Ammon's horn (tissue), 1 donor: ENCODE measurements at places on chromosomes 4 and X.

- no peak for DNase-seq
Measured at GRCh38 chr4:164799410-164799809, 45.5 kb downstream of the SMIM31 start.

DNA sequence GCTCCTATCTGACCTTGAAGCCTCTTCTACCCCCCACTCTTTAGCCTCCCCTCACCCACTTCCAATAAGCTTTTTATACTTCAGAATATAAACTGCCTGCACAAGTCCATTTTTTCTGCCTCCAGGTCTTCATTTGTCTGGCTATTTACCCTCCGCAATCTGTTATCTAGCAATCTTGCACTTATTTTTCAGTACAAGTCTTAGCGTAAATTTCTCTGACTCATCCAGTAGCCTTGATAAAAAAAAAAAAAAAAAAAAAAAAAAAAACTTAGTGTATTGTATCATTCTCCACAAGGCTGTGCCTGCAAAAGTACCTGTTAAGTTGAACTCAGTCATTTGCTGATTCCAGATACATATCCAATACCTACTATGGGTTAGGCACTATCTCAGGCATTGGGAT lies 219.5 kb upstream of the DKK2 start:
- no peak for DNase-seq

DNA sequence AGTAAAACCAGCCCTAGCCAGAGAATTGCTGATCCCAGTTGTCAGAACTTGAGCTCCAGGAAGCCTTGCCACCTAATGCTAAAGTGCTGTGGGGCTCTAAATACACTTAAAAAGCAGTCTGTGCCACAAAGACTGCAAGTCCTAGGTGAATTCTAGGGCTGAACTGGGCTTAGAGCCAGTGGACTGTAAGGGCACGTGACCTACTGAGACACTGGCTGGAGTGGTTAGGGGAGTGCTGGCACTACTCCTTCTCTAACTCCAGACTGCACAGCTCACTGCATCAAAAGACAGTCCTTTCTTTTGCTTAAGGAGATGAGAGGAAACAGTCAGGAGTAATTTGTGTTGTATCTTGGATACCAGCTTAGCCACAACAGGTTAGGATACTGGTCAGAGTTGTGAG lies 1240.2 kb downstream of the FAM133A start:
- no peak for DNase-seq

- DNase-seq: no peak
Measured at GRCh38 chr4:3685081-3685645, 81.0 kb upstream of the ADRA2C start.
